ENCODE measurements at places on chromosomes 6 and 20.

GRCh38 chr20:61760321-61760720, 305.4 kb downstream of the TAF4 start:
- no peak for DNase-seq

GRCh38 chr6:18997375-18997826, 610.3 kb downstream of the RNF144B start:
- peak; percentile 67 for DNase-seq

- DNase-seq: no peak
Observed at GRCh38 chr20:32332614-32333013, 25.5 kb upstream of the ASXL1 start.

GRCh38 chr20:49915118-49915379, 280 bp downstream of the SPATA2 start:
- no peak for DNase-seq

DNA sequence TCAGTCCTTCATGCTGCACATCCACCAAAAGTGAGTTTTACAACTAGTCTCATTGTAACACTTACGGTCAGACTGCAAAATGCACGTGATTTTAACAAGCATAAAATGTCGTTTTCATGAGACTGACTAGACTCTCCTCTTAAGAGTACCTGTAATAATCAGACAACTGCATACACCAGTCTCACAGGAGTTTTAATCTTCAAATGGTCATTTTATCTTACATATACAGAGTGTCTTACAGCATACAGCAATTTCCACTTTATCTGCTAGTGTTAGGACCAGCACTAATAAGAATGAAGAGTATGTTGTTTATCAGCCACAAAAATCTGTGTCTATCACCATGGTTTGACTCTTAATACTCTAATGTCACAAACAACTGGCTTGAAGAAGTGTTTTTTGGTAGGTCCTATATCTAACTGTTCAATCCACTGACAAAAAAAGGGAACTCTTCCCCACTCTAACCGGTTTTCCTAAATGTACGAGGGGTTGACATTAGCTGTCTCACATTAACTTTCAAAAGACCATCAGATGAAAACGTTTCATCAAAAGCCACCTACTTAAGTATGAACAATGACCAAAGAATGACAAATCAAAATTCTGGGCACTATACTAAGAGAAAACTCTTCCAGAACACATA, 1.5 kb upstream of the ASF1A start:
- peak; percentile 73 for DNase-seq
